IMR-90 (cell line): ENCODE measurements at places on chromosomes 6 and 20. TPM values are rescaled to one million over a fixed set of nuclear protein-coding genes. Genes with fewer than 3 reads are reported as not detected.

The KCNG1 gene
- total RNA-seq: 23.6 and 23.7 TPM in 2 replicates

The MLIP gene
- not detected in 2 replicates for total RNA-seq

The TMC2 gene
- total RNA-seq: not detected in 2 replicates

The WFDC2 gene
- not detected in 2 replicates for total RNA-seq

DNA sequence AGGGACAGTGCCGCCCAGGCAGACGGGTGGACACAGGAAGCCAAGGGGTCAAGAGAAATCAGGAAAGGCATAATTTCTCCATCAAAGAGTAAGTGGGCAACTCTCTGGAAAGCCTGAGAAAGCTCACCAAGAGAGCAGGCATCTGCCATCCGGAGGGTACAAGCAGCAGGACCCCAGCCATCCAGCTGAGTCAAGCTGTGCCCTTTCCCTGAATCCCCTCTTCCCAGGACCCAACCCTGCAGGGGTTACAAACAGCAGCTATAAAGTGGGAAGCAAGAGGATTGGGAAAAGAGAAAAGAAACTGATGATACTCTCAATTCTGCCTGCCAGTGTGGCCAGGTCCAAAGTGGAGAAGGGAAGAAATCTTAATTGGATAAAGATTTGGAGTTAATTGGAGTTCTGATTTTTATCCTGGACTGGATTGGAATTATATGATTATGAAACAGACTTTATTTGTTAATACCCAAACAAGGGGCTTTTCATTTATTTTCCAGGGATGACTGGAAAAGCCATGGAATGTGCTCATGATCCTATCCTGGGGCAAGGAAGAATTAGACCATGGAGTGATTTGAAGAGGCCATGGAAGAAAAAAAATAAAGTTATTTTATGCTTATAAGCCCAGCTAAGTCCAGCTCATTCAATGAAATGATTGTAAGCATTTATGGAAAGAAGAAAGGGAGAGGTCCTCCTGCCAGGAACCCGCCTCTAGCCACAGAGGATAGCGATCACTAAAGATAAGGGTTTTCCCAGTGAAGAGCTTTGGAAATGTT, 34.9 kb downstream of the NHLRC1 start:
- no peak for DNase-seq

- DNase-seq: no peak
These were observed 256.3 kb downstream of the ADGRB3 start for GRCh38 chr6:68891419-68891818.

- DNase-seq: no peak
These were observed 106.7 kb upstream of the PLEKHG1 start for GRCh38 chr6:150492941-150493340.

GRCh38 chr6:22807261-22807660, 237.9 kb downstream of the HDGFL1 start:
- DNase-seq: no peak
